Activated naive CD4-positive, alpha-beta T cell treated with anti-CD3 and anti-CD28 coated beads, Interleukin-2, amount 50 U/mL, for 72 hours (primary cell): ENCODE measurements at places on chromosomes 6 and 20. TPM values are rescaled to one million over a fixed set of nuclear protein-coding genes. Genes with fewer than 3 reads are reported as not detected.

DNA sequence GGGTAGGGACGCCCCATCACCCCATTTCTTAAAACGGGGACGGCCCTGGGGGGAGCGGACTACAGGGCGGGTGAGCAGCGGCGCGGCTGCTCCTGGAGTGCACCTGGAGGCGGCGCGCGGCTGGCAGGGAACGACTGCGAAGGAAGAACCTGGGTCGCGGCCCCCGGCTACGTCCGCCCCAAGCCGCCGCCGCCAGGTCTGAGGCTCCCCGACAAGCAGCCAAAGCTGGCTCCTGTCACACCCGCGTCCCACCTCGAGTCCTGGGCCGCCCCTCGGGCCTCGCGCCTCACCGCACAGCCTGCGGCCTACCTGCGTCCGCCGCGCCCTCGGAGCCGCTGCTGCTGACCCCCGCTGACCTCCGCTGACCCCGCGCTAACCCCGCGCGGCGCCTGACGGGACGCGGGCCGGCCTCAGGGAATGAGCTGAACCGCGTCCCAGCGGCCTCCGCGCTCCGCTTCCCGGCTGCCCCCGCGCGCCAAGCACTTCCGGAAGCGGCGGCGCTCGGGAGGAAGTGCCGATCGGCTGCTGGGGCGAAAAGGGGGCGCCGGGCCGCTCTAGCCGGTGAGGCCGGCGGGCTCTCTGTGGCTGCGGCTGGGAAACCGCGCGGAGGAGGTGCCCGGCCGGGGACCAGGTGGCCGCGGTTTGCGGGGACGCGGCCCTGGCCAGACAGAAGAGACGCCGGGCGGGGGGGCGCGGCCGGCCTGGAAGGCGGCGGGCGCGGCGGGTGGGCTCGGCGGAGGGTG lies at the start of the genes ARFRP1 and ZGPAT:
TSS of gene ARFRP1 (minus strand) at position 419 of the 743 bp plus-strand sequence. CDS start 885 bp downstream, outside the sequence.
TSS of gene ZGPAT (plus strand) at position 482 of the 743 bp plus-strand sequence. CDS start 542 bp downstream, outside the sequence.
- peak; percentile 87 for DNase-seq

DNA sequence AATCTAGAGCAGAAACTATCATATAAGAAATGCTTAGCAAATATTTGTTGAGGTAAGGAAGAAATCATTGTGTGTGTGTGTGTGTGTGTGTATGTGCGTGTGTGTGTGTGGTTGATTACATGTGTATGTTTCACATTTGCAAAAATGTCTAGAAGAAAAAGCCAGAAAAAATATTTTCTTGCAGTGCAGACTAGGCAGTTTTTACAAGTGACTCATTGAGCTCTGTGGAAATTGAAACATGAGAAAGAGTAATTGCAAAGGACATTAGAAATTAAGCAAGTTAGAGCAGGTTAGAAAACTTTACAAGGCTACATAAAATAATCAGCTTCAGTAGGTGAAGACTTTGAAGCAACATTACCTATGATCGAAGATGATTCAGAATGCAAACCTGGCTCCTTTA lies 669.0 kb upstream of the EYS start:
- DNase-seq = no peak

DNA sequence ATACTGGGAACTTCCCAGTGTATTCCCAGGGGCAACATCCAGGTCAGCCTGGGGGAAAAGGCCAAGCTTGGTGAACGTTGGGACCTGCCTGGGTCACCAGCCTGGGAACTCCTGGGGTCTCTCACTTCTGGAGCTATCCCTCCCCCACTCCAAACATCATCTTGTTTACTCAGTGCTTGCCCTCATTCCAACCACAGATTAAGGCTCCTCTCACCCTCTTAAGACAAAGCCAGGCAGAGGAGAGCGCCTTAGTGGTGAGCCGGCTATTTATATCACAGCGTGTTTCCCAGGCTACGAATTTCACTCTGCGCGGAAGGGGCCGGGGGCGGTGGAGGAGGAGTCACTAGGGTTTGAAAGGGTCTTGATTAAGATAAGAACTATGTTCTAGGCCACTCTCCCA lies 12.1 kb downstream of the PRPH2 start:
- no peak for DNase-seq

- DNase-seq = no peak
These were observed 38.1 kb downstream of the HTR1B start for GRCh38 chr6:77425216-77425615.

DNA sequence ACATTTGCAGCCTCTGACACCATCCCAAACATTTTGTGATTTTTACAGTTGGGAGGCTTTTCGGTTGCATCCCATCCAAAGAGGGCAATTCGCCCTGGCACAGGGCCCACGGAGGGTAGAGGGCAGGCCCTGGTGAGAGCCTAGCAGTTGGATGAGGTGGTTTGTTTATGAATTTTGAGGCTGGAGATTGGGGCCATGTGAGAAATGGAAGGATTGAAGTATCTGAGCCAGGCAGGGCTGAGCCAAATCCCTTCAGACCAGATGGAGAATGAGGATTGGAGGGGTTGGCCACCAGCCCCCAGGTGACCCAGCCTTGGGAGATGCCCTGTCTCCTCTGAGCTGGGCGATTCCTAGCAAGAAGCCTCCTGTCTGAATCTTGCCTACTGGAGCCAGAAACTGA lies 52.6 kb upstream of the CCDC167 start:
- DNase-seq = no peak

The CALHM4 gene
- total RNA-seq = not detected
